Lung microvascular endothelial cell (primary cell): ENCODE measurements at places on chromosomes 12 and 14. TPM values are rescaled to one million over a fixed set of nuclear protein-coding genes. Genes with fewer than 3 reads are reported as not detected.

The ATP2B1 gene
- 15.5 and 15.7 TPM in 2 replicates for total RNA-seq

The KRT78 gene
- total RNA-seq: not detected in 2 replicates

The LRFN5 gene
- total RNA-seq: not detected in 2 replicates

The STXBP6 gene
- total RNA-seq: 6.3 and 16.9 TPM in 2 replicates

The LRRC10 gene
- total RNA-seq: not detected in 2 replicates

The TAS2R46 gene
- 0.65 and 0.79 TPM in 2 replicates for total RNA-seq

The RASSF8 gene
- 31.4 and 43.3 TPM in 2 replicates for total RNA-seq

The TPH2 gene
- total RNA-seq: not detected in 2 replicates

The KLRD1 gene
- total RNA-seq: under 0.01 and 0.20 TPM in 2 replicates

The GRIN2B gene
- total RNA-seq: not detected in 2 replicates

The TMEM263 gene
- 37.3 and 37.5 TPM in 2 replicates for total RNA-seq

The CPNE6 gene
- total RNA-seq: not detected in 2 replicates

The RERGL gene
- not detected in 2 replicates for total RNA-seq

The VRTN gene
- total RNA-seq: not detected in 2 replicates

The MSI1 gene
- not detected in 2 replicates for total RNA-seq

The CCDC92 gene
- 3.9 and 4.8 TPM in 2 replicates for total RNA-seq

The TAS2R43 gene
- 0.65 and 0.99 TPM in 2 replicates for total RNA-seq

The DNAJC22 gene
- 0.40 and 0.87 TPM in 2 replicates for total RNA-seq

The APOLD1 gene
- total RNA-seq: 26.8 and 31.9 TPM in 2 replicates

The SERPINA4 gene
- total RNA-seq: not detected in 2 replicates

The KITLG gene
- total RNA-seq: 1.8 and 10.7 TPM in 2 replicates

The PZP gene
- total RNA-seq: under 0.01 and 0.22 TPM in 2 replicates

The FLVCR2 gene
- total RNA-seq: 0.79 and 1.3 TPM in 2 replicates

The IL31 gene
- not detected in 2 replicates for total RNA-seq

The SERPINA10 gene
- not detected in 2 replicates for total RNA-seq

The PDZRN4 gene
- not detected in 2 replicates for total RNA-seq

The BDKRB1 gene
- total RNA-seq: not detected in 2 replicates

The TAS2R30 gene
- total RNA-seq: 1.1 and 2.2 TPM in 2 replicates

The PLBD1 gene
- total RNA-seq: 0.22 and 0.40 TPM in 2 replicates

The GPR84 gene
- under 0.01 TPM in 1 of 2 replicates, not detected in the other for total RNA-seq

The DDX54 gene
- 30.2 and 31.4 TPM in 2 replicates for total RNA-seq

The ZCRB1 gene
- total RNA-seq: 22.4 and 31.9 TPM in 2 replicates

The HHIPL1 gene
- total RNA-seq: 0.79 and 1.1 TPM in 2 replicates

The KCNC2 gene
- total RNA-seq: not detected in 2 replicates

The TAMALIN gene
- 17.9 and 26.4 TPM in 2 replicates for total RNA-seq

The RPGRIP1 gene
- total RNA-seq: 0.20 and 0.22 TPM in 2 replicates

The PIP4K2C gene
- 8.9 and 11.5 TPM in 2 replicates for total RNA-seq

The TIMELESS gene
- total RNA-seq: 7.3 and 8.3 TPM in 2 replicates

The GAPDH gene
- total RNA-seq: 3,072 and 3,739 TPM in 2 replicates

The PMEL gene
- 0.20 and 0.22 TPM in 2 replicates for total RNA-seq

The MRPL42 gene
- total RNA-seq: 37.9 and 44.9 TPM in 2 replicates

The VWF gene
- 496 and 1,530 TPM in 2 replicates for total RNA-seq

The RAB2B gene
- total RNA-seq: 18.1 and 31.7 TPM in 2 replicates

The C1R gene
- 0.40 and 0.87 TPM in 2 replicates for total RNA-seq

The SAV1 gene
- total RNA-seq: 13.7 and 14.1 TPM in 2 replicates

The KIF21A gene
- 3.8 and 3.9 TPM in 2 replicates for total RNA-seq

The TSHR gene
- not detected in 2 replicates for total RNA-seq
